ENCODE measurements at places on chromosomes 7 and 10. TPM values are rescaled to one million over a fixed set of nuclear protein-coding genes. Genes with fewer than 3 reads are reported as not detected.

Gene GIMAP2
- 117 TPM for total RNA-seq

Gene SP8
- not detected for total RNA-seq

Gene LOXL4
- not detected for total RNA-seq

Gene SLC18A3
- not detected for total RNA-seq

Data from activated naive CD4-positive, alpha-beta T cell treated with anti-CD3 and anti-CD28 coated beads, Interleukin-2, amount 10 ng/mL, durations not matched to agents 5 hours and 36 hours (primary cell).